Fibroblast of lung (primary cell): ENCODE measurements at places on chromosomes 2 and 18. TPM values are rescaled to one million over a fixed set of nuclear protein-coding genes. Genes with fewer than 3 reads are reported as not detected.

SLC30A3 gene
- total RNA-seq, result under 0.01 TPM in 1 of 2 replicates, not detected in the other

VWC2L gene
- total RNA-seq, result not detected in 2 replicates

PLCD4 gene
- 3.9 and 10.7 TPM in 2 replicates for total RNA-seq

SLC4A5 gene
- under 0.01 and 0.17 TPM in 2 replicates for total RNA-seq

FBXO11 gene
- total RNA-seq, result 61.4 and 81.6 TPM in 2 replicates

SEPTIN2 gene
- total RNA-seq, result 326 and 403 TPM in 2 replicates

CRYGC gene
- not detected in 2 replicates for total RNA-seq

WDR12 gene
- 26.4 and 31.1 TPM in 2 replicates for total RNA-seq

LYG1 gene
- 0.26 and 0.50 TPM in 2 replicates for total RNA-seq

ALPG gene
- total RNA-seq, result not detected in 2 replicates
